CD4-positive, alpha-beta T cell treated with Interleukin-17A for 4 hours (primary cell): ENCODE measurements at places on chromosomes 2 and 18.

DNA sequence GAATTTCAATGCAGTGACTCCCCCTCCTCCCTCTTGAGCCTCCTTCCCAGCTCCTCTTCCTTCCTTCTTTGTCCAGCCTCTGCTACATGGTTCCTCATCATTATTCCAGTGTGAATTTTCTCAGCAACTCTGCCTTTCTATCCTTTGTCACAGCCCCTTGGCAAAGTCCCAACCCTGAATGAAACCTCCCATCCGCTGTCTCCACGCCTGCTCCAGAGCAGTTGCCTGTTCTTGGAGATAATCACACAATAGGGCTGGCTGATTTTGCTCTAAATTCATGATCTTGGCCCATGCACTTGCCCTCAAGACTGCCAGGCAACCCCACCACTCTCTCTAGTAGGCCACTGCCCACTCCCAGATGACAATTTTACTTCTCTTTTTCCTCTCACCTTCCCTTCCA is 61.4 kb downstream of the BCL2L11 start:
- DNase-seq, result no peak

- no peak for DNase-seq
Observed at GRCh38 chr2:71333619-71334018, 2.0 kb downstream of the ZNF638 start.

GRCh38 chr2:38095996-38096861 is 20.3 kb upstream of the CYP1B1 start:
- no peak for DNase-seq

DNA sequence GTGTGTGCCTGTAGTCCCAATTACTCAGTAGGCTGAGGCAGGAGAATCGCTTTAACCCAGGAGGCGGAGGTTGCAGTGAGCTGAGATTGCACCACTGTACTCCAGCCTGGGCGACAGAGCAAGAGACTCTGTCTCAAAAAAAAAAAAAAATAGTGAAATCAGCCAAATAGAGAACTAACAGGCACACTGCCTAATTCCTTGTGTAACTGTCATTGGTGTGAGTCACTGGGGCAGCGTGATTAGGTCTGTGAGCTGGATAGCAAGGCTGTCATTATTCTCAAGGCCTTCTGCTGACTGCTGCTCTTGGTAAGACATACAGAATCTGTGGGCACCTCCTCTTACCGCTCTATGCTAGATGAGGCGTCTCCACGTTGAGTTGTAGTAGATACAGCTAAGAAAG is 270.3 kb downstream of the NEDD4L start:
- no peak for DNase-seq

DNA sequence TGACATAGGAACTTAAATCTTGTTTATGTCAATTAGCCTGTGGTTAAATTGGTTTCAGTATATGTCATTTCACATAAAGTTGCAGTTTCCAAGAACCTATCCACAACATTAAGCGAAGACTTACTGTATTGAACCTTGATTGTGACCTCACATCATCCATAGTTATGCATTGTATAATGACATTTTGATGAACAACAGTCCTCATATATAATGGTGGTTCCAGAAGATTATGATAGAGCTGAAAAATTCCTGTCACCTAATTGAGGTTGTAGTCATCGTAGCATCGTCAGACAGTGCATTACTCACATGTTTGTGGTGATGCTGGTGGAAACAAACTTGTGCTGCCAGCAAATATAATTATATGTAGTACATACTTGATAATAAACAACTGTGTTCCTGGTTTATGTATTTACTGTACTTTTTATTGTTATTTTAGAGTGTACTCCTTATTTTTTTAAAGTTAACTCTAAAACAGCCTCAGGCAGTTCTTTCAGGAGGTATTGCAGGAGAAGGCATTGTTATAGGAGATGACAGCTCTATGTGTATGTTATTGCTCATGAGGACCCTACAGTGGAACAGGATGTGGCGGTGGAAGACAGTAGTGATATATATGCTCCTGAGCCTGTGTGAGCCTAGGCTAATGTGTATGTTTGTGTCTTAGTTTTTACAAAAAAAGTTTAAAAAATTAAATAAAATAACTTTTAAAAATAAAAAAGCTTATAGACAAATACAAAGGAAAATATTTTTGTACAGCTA is 56.6 kb downstream of the UBE2E3 start:
- DNase-seq, result no peak

- DNase-seq, result no peak
Observed at GRCh38 chr18:47577520-47577919, 326.1 kb upstream of the SKOR2 start.

DNA sequence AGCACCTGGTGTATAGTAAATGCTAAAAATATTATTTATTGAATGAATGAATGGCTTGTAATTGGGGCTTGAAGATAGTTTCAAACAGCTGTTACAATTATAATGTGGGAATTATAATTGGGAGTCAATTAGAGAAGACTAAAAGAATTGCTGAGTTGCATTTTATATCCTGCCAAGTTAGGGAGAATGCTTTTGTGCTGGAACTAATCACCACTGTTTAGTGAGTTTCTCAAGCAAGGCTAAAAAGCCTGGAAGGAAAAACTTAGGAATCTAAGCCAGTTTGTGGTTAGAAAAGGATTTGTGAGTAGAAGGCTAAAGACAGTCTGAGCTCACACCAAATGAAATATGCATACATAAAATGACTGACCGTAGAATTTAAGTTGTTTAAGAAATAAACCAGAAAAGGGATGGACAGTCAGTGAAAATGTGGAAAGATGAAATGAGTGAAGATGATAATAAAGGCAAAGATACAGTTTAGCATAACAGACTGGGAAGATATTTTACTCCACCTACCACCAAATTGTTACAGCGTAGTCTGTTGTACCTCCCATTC is 647.7 kb upstream of the FSHR start:
- no peak for DNase-seq

- DNase-seq, result no peak
Observed at GRCh38 chr2:177282787-177283572, 18.5 kb upstream of the NFE2L2 start.

DNA sequence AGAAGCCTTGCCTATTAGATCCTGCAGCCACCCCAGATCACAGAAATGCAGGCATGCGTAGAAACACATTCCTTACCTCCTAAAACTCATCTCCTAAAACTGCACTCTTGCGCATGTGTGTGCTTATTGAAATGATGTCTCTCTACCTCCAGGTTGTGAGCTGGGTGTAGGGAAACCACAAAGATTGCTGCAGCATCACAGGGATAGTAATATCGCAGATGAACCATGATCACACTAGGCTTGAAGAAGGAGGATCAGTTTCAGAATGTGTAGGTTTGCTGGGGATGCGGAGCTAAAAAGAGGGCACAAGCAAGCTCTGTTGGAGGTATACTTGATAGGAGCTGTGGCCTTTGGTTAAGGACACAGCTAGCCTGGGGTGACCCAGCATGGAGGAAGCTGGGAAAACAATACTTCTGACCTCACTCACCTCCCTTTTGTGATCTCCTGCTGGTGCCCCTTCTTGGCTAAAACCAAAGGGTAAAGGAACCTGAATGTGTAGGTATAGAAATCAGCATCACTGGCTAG is 118.8 kb downstream of the SETBP1 start:
- DNase-seq, result no peak

GRCh38 chr2:54325148-54325547 is 69.1 kb upstream of the TSPYL6 start:
- no peak for DNase-seq

DNA sequence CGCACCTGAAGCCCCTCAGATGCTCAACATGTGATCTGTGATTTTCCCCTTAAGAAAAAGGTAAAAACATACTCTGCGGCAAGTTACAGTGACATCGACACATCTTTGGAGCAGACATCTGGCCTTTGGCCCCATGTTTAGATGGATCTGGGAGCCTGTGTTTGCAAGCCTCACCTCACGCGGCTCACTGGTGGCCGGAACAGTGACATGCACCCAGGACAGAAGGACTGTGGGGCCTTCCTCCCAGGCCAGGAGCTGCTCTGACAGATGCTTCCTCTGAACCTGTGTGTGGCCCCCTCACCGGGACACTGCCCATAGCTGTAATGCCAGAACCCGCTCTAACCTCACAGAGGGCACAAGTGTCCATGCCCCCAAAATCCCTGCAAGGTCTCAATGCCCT is 13.1 kb downstream of the PASK start:
- DNase-seq, result no peak

GRCh38 chr2:20052229-20052851 is 912 bp upstream of the LAPTM4A start:
- DNase-seq, result no peak

GRCh38 chr2:175807031-175807873 is 194.8 kb downstream of the LNPK start:
- DNase-seq, result no peak

GRCh38 chr2:50752237-50752636 is 279.7 kb downstream of the NRXN1 start:
- no peak for DNase-seq

DNA sequence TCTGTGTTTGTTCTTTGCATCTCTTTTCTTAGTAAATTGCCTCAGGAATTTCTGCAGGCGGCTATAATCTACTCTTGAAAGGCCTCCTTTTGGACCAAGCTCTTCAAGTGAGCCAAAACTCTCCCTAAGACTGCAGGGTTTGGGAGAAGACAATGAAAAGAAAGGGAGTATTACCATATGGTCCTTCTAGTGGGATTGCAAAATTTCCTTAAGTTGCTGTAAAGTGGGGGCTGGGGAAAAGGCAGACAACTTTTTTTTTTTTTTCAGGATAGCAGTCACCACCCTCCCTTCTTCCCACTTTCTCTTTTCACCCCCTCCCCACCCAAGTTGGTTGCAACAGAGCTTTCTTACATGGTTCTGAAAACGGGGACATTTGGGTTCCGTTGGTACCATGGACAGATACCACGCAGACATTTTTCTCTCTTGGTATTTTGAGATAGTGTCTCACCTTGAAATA is 183.7 kb downstream of the FHOD3 start:
- DNase-seq, result no peak

DNA sequence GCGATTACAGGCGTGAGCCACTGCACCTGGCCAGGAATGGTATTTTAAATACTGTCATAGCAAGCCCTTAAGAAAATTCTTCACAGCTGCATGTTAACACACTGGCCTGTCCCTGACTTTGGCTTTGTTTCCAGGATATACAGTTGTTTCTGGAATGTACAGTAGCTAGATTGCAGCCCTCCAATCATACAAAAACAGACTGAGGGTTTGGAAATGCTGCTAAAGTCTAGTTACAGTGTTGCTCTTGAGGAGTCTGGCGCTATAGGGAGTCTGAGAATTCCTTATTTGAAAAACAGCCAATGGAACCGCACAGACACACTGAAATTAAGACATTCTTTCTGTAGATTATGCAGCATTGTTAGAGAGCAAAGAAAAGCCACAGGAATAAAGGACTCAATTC is 37.7 kb downstream of the STON1 start:
- no peak for DNase-seq

GRCh38 chr2:66581339-66582103 is 146.6 kb downstream of the MEIS1 start:
- DNase-seq, result no peak
